ENCODE measurements at places on chromosomes 11 and 22.
A peak's percentile ranks its signal among the peaks of the same experiment; 100 is the strongest.

- DNase-seq = no peak
Observed at GRCh38 chr11:80350541-80350940, 909.7 kb upstream of the TENM4 start.

DNA sequence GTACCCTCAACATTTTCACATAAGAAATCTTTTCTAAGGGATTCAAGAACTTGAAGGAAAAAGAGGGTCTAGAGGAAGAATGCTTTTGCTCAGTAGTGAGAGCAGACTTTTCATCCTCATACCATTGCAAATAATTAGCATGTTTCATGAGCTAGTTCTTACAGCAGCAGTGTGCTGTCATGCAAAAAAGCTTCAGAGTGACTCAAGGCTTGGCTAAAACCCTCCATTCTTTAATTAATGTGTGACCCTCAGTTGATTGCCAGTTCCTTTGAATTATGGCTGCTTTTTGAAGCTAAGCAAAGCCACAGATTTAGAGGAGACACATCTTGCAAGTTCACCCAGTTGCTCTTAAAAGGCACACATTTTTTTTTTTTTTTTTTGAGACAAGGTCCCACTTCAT, 36.6 kb upstream of the PCF11 start:
- peak; percentile 56 for DNase-seq

DNA sequence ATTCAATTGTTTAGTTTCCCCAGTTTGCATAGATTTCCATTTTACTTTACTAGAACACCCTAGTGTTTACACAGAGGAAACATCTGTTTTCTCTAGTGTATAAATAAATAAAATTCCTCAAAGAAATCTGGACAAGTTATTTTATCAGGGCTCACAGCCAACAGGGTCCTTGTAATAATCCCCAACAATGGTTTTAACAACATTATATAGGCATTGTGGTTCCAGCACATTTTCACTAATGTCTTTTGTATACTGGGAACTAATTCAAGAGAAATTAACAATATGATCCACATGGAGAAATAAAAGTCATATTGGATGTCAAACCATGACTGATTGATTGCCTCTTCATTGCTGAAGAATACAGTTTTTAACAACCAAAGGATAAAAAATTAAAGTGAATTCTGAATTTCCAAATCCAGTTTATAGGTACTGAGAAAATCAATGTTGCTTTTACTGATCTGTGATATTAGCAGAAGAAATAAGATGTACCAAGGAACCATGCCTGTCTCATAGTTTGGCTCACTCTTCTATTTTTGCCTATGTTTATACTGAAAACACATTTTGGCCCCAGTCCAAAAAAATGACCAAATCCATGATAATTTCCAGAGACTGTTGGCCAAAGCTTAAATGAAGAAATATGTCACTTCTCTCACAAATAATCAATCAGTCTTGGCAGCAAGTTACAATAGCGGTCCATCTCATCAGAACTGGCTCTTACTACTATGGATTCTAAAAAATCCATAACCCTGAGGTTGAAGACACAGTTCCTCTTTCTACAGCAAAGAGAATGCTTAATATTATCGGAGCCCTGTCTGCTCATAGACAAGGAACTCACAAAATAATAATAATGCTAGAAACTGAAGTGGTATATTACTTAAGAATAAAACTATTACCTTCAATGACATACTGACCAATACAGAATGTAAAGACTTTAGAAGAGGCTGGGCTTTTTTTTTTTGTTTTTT, 1.4 kb upstream of the MS4A13 start:
- DNase-seq = no peak

DNA sequence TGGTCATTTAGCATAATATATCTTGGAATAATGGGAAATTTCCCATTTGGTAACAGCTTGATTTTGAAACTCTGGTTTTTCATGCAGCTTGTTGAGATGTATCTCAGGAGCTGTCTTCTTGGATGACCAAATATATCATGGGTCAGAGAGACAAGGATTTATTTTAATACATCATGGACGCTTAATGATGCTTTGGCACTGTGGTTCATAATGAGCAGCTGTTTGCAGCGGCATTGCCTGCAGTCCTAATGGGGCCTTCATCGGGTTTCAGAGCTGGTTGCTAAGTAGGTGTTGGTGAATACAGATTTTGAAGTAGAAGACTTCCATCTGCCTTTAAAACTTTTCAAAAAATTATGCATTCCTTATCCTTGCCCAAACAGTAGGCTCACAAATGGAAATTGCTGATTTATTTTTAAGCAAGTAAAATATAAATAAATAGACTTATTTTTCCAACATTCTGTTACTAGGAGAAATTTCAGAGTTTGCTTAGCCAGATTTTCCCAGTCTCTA, 389.5 kb upstream of the FAT3 start:
- no peak for DNase-seq

- DNase-seq = no peak
Observed at GRCh38 chr22:31321421-31321820, 24.7 kb downstream of the PATZ1 start.

- no peak for DNase-seq
Observed at GRCh38 chr22:38964989-38965388, 7.6 kb downstream of the APOBEC3A start.

- DNase-seq = no peak
Observed at GRCh38 chr11:131667566-131667965, 297.2 kb downstream of the NTM start.

DNA sequence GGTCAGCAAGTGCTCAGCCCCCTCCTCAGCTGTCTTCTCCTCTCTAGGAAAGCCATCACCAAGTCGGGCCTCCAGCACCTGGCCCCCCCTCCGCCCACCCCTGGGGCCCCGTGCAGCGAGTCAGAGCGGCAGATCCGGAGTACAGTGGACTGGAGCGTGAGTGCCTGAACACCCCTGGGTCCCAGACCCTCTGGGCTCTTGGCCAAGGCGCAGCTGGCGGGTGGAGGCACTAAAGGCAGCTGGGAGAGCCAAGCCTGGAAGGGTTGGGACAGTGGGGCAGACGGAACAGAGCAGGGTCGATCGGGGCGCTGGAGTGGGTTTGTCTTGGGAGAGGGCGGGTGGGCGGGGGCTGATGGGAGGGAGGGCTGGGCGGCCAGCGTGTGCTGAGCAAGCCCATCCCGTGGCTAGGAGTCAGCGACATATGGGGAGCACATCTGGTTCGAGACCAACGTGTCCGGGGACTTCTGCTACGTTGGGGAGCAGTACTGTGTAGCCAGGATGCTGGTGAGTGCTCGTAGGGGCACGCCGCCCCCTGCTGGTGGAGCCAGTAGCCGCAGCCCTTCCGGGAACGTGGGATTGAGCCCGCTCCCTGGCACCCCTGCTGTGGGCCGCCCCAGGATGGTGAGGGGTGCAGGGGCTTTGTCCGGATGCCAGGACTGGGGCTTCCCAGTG, 14.1 kb upstream of the MDK start:
- no peak for DNase-seq

GRCh38 chr22:36796552-36797175, 20.2 kb downstream of the PVALB start:
- DNase-seq = no peak

- DNase-seq = no peak
Observed at GRCh38 chr11:31089117-31089516, 280.4 kb downstream of the DCDC1 start.

DNA sequence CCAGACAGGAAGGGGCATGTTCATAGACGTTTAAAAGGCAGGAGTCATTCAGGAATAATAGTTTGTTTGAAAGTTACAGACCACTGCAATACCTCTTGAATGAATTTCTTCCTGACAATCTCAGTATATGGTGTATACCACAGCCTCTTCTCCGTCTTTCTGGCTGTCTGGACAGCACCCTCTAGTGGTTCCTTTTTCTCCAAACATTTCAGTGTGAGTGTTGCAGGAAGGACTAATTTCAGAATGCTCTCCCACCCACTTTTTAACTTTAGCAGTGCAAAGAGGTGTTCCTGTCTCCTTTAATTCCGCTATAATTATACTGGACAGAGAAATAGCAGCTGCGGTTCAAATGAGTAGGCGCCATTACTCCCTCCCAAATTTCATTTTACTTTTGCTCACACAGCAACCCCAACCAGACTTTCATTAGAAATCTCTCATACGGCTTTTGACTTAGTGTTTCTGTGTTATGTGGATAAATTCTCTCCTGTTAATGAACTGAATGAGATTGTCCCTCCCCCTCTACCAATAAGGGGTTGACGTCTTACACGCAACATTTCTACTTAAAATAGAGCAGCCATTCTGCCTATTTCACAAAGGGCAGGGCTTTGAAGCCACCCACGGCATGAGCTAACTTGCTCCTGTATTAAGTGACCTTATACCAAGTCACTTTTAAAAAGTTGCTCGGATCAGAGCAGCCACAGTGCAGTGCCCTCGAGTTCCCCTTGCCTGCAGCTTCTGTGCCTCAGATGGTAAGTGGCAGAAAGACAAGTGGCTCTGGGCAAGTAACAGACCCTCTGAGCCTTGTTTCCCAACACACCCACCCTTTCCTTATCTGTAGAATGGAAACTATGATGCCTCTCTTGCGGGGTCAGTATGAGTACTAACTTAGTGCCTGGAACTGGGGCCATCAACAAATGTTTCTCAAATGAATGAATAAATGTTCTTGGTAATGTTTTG, 368.6 kb downstream of the OPCML start:
- DNase-seq = no peak

- no peak for DNase-seq
Observed at GRCh38 chr11:60511393-60511792, 3.8 kb upstream of the MS4A13 start.

DNA sequence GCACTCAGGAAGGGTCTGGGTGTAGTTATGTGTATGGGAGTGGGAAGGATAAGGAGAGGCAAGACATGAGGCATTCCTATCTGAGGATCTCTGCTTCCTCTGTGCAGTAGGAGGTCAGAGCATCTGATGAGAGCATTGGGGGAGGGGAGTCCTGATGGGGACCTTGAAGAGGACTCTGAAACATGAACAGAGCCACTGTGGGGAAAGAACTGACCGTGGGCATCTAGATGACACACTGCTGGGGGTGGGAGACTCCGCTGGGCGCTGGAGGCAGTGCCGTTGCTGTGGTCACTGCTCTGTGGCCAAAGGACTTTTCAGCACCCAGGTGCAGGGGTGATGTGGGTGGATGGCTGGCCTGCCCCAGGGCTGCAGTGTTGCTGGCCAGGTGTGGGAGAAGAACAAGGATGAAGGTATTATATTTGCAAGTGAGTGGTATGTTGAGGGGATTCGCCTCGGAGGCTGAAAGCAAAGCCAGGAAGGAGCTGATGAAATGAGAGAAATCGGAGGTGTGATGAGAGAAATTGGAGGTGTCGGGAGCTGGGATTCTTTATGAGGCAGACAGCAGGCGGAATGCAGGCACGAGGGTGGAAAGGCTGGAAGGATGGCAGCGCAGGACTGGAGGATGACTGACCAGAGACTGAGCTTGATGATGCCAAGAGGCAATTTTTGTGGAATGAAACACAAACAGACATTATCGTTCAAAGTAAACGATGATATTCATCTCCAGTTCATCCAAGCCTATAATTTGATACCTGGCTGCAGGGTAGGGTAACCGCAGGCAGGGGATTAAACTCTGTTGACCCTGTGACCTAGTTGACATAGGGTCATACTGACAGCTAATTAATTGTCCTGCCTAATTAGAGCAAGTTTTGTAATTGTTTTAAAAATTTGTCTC, 19.4 kb upstream of the TMPRSS4 start:
- no peak for DNase-seq

GRCh38 chr11:68999093-68999747, 13.8 kb downstream of the MRGPRF start:
- no peak for DNase-seq

- DNase-seq = no peak
Observed at GRCh38 chr22:45450921-45451651, 37.6 kb downstream of the RIBC2 start.

DNA sequence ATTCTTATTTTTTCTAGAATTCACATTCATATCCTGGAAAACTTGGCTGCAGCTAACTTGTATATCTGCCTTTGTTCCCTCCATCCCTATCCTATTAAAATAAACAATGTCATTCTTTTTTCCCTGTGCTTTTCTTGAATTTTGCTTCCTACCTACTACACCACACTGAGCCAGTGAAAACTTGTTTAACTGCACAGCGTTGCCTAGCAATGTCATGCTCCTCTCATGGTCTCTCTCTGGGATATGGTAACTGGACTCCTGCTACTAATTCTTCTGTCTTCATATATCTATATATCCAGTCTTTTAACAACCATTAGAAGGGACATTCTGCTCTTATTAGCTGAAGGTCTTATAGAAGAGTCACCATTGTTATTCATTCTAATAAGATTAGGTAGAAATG, 434.4 kb downstream of the METTL15 start:
- no peak for DNase-seq

GRCh38 chr22:32692371-32692770, 109.1 kb upstream of the TIMP3 start:
- no peak for DNase-seq

DNA sequence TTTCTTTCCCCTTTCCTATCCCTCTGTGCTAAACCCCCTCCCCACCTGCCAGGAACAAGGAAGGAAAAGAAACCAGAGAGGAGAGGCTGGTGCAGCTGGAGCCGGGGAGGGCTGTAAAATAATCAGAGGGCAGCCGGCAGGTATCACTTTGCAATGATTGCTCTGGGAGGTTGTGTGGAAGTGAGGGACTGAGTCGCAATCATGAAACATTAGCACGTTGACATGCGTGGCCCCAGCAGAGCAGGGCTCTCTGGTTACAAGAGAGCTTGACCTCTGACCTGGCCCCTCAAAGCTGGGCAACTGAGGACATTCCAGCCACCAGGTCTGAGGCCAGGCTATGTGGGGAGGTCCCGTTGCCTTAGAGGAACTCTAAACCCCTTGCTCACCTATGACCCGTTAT, 170.8 kb upstream of the BDNF start:
- no peak for DNase-seq

GRCh38 chr11:19677381-19678080, 35.1 kb upstream of the NAV2 start:
- DNase-seq = no peak
